Activated naive CD4-positive, alpha-beta T cell treated with anti-CD3 and anti-CD28 coated beads, Interleukin-2, amount 10 ng/mL, durations not matched to agents 7 days and 5 days (primary cell): ENCODE measurements at places on chromosomes 6 and 20.

DNA sequence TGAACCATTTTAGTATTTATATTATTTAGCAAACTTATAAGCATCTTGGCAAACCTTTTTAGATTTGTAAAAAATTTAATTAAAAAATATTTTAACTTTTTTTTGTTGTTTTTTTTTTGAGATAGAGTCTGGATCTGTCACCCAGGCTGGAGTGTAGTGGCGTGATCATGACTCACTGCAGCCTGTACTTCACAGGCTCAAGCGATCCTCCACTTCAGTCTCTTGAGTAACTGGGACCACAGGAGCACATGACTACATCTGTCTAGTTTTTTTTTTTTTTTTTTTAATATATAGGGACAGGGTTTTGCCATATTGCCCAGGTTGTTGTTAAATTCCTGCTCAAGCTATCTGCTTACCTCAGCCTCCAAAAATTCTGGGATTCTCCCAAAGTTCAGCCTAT lies 161.1 kb downstream of the EYS start:
- DNase-seq = no peak

- no peak for DNase-seq
These were observed 155.8 kb downstream of the RNGTT start for GRCh38 chr6:88807622-88808021.

GRCh38 chr6:128491100-128491581 lies 29.3 kb downstream of the PTPRK start:
- no peak for DNase-seq

GRCh38 chr20:54267483-54268003 lies 59.7 kb downstream of the PFDN4 start:
- DNase-seq = no peak

GRCh38 chr6:5084781-5085647 lies at the start of gene PPP1R3G:
PPP1R3G (plus strand) TSS chr6:5085341; CDS start chr6:5085486, 145 bp downstream.
- peak; percentile 36 for DNase-seq

- DNase-seq = no peak
These were observed 18.4 kb upstream of the FAM209A start for GRCh38 chr20:56506103-56506502.
